Activated CD4-positive, alpha-beta T cell treated with anti-CD3 and anti-CD28 coated beads, Interleukin-2, amount 50 U/mL, for 4 hours (primary cell): ENCODE measurements at places on chromosomes 5 and 9.

DNA sequence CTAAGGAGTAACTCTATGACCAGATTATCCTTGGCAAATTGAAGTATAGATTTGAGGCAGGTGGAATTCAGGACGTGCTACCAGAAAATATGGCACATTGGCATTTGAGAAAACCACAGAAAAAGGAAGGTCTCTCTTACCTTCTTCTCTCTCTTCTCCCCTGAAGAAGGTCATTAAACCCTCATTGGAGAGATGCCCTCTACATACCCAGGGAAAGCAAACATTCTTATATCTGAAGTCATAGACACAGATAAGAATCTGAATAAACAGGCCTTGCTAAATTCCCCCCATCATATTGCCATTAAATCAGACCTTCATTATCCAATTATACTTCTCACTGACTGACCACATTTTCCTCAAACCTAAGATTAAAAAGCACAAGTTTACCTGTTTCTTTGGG is 17.8 kb downstream of the SPINK1 start:
- DNase-seq = no peak

- no peak for DNase-seq
Measured at GRCh38 chr9:86924206-86924605, 23.1 kb downstream of the GAS1 start.

GRCh38 chr5:15604986-15605385 is 105.0 kb downstream of the FBXL7 start:
- DNase-seq = no peak

- no peak for DNase-seq
Measured at GRCh38 chr5:153938191-153938842, 100.4 kb downstream of the FAM114A2 start.

DNA sequence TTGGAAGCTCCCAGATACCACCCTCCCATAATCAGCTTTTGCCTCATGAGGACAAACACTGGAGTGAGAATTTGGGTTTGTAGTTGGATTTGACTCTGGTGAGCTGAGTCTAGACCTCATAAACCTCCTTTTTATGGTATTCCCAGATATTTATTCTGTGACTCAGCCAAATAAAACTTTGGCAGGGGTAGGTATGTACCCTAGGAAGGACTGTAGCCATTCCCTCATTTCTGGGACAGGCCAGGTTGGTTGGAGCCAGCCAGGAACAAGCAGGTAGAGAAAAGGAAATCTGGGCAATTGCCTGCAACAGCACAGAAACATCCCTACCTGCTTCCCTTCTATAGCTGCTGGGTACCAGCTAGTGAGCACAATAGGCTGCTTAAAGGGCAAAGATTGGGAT is 19.4 kb downstream of the ENHO start:
- no peak for DNase-seq
